NCI-H1417 (cell line): ENCODE measurements at places on chromosomes 13 and 19.

GRCh38 chr19:8566855-8567254, 10.4 kb downstream of the MYO1F start:
- DNase-seq: no peak

DNA sequence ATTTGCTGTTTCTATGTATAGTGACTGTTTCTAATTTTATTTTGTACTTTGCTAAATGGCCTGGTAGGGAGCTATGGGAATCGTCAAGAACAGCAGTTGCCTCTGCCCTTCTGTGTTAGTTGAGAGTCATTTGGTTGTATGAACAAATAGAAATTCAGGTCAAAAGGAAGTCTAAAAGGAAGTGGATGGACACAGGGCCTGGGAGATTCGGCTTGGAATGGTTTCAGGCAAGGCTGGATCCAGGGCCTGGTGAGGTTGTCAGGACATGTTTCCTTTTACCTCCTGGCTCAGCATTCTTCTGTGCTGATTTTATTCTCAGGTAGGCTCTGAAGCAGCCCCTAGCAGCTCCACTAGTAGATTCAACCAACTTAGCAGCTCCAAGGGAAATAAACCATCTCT, 118.9 kb downstream of the SIPA1L3 start:
- DNase-seq: no peak

DNA sequence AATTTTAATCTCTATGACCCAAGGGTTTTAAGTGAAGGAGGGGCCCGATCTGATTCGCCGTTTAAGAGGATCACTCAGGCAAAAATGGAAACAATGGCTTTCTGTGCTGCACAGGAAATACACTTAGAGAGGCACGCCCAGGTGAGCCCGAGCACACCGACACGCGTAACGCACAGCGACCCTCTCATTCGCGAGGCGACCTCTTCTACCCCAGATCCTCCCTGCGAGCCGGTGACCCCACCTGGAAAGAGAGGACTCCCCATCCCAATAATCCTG, 216 bp downstream of the SH2D3A start:
- peak; percentile 72 for DNase-seq

DNA sequence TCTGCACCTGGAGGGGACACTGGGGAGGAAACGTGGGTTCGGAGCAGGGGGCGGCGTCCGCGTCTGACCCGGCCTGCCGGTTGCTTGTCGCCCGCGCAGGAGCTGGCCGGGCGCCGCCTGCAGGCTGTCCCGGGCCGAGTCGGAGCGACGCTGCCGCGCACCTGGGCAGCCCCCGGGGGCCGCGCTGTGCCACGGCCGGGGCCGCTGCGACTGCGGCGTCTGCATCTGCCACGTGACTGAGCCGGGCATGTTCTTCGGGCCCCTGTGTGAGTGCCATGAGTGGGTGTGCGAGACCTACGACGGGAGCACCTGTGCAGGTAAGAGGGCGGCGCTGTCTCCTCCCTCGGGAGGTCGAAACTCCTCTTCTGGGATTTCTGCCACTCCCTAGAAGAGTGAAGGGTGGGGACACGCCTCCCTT, 1.3 kb downstream of the ITGBL1 start:
- DNase-seq: no peak

DNA sequence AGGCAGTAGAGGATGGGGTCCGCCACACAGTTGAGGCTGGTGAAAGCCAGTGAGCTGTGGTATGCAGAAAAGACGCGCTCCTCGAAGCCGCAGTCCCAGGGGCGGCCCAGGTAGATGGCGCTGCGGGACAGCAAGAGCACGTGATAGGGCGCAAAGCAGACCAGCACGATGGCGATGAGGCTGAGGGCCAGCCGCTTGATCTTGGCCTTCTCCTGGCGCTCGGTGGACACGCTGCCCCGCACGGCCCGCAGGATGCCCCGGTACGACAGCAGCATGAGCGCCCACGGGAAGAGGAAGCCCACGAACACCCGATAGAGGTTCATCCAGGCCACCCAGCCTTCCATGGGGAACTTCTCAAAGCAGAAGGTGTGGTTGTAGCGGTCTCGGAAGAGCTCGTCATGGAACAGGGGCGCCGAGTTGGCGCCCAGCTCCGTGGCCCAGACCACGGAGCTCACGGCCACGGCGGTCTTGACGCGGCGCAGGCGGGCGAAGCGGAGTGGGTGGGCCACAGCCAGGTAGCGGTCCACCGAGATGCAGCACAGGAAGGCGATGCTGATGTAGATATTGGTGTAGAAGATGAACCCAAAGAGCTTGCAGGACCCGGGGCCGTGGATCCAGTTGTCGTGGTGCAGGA, 6.5 kb upstream of the OPA3 start:
- peak; percentile 57 for DNase-seq

- no peak for DNase-seq
These were observed 12.3 kb upstream of the ARL11 start for GRCh38 chr13:49615836-49616675.

GRCh38 chr19:924553-925086, 1.2 kb upstream of the ARID3A start:
- no peak for DNase-seq

GRCh38 chr13:19153782-19154450, 27.7 kb downstream of the TUBA3C start:
- no peak for DNase-seq

- peak; percentile 40 for DNase-seq
These were observed 18.8 kb upstream of the EDDM13 start for GRCh38 chr19:56253737-56254136.

GRCh38 chr13:64909184-64909583, 2321.0 kb downstream of the PCDH9 start:
- no peak for DNase-seq

- DNase-seq: no peak
These were observed 406.4 kb downstream of the FGF9 start for GRCh38 chr13:22077205-22077683.

- no peak for DNase-seq
These were observed 110.3 kb downstream of the TUBA3C start for GRCh38 chr13:19071161-19071936.

DNA sequence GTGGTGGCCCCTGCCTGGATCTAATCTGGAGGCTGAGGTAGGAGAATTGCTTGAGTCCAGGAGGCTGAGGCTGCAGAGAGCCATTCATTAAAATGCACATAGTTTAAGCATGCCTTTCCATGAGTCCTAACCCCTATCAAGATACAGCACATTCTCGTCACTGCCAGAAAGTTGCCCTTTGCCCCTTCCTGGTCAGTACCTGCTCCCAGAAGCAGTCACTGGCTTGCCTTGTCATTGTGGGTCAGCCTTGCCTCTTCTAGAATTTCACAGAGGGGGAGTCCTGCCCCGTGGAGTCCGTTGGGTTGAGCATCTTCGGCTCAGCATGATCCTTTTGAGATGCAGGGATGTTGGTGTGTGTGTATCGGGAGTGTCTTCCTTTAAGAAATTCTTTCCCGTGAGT, 10.8 kb downstream of the BICRA start:
- no peak for DNase-seq

- no peak for DNase-seq
These were observed 22.8 kb upstream of the STK24 start for GRCh38 chr13:98599502-98600328.

DNA sequence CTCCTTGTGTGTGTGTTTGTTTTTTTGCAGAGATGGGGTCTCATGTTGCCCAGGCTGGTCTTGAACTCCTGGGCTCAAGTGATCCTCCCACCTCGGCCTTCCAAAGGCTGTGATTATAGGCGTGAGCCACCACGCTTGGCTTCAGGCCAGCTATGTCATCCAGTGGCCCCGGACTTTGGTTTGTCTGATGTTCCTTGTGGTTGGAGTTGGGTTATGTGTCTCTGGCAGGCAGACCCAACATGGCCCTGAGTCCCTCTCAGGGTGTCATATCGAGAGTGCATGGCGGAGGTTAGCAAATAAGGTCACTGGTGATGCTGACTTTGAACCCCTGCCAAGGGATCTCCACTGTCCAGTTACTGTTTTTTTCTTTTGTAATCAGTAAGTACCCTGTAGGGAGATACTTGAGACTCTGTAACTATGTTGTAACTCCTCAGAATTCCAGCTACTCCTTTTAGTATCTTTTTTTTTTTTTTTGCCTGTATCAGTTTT, 37.3 kb downstream of the SMARCA4 start:
- DNase-seq: no peak

- peak; percentile 56 for DNase-seq
These were observed 1191.1 kb upstream of the MIR17HG start for GRCh38 chr13:90156390-90156789.

DNA sequence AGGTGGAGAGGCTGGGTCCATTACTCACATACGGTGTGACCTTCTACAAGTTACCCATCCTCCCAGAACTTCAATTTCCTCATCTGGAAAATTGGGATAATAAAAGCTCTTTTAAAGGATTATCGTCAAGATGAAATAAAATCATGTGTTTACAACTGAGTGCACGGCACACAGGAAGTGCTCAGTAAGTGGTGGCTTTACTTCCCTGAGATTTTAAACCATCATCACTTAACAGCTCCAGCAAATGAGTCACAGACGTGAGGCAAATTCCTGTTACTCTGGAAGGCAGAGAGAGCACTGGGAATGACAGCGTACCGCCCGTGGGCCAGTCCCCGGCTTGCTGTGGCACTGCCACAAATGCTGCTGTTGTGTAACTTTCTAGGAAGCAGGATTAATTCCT, 64.1 kb downstream of the MRPL57 start:
- DNase-seq: no peak

GRCh38 chr13:95471960-95472359, 80.6 kb upstream of the CLDN10 start:
- DNase-seq: no peak

DNA sequence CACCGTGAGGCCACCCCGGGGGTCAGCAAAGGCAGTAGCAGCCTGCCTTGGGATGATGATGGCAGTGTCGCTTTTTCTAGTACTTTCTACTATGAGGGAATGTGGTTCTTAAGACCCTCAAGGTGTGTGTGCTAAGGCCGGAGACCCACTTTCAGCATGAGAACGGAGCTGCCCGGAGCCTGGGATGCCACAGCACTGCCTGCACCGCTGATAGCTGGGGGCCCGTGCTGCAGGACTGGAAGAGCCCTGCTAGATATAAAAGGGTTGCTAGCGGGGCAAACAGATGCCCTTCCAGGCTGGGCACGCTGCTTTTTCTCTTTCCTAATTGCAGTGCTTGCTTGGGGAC, 14.5 kb downstream of the PLIN4 start:
- DNase-seq: no peak

- DNase-seq: peak; percentile 88
These were observed at the start of gene MISP3 for GRCh38 chr19:14072535-14073260. Gene MISP3, plus strand, starts transcription at chr19:14072786. Its CDS starts 524 bp downstream, at chr19:14073310.

GRCh38 chr13:27354379-27354778, 70.0 kb upstream of the GTF3A start:
- DNase-seq: no peak

DNA sequence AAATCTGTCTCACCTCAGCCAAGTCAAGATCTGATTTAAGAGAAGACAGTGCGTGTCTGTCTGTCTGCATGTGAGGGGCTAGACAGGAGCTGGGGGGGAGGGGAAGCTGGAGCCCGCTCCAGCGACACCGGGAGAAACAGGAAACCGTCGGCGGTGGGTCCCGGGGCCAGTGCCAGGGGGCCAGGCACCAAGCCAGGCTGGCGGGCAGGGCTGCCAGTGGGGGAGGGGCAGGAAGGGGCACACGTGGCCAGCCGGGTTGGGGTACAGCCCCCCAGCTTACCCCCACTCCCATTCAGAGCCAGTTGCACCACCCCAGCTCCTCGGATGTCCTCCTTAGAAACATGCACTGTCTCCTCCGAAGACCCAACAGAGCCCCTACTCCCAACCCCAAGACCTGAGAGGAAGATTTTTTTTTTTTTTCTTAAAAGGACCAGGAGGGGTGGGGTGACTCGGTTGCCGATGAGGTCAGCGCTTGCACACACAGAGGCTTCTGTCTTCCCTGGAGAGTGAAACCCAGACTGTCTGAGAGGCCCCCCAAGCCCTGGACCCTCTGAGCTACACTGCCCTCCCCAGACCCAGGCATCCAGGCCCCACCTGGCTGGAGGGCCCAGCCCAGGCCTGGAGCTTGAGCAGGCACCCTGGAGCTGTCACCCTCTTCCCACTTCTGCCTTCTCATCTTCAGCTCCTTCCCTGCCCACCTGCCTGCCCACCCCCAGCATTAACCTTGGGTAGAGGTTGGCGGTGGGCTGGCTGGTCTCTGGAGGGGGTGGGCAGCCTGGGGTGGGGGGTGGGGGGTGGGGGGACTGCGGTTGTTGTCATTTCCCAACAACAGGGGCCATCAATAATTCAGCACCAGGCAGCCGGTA, 4.0 kb downstream of the ERF start:
- no peak for DNase-seq

GRCh38 chr19:3116621-3117020, 19.2 kb upstream of the GNA15 start:
- no peak for DNase-seq

DNA sequence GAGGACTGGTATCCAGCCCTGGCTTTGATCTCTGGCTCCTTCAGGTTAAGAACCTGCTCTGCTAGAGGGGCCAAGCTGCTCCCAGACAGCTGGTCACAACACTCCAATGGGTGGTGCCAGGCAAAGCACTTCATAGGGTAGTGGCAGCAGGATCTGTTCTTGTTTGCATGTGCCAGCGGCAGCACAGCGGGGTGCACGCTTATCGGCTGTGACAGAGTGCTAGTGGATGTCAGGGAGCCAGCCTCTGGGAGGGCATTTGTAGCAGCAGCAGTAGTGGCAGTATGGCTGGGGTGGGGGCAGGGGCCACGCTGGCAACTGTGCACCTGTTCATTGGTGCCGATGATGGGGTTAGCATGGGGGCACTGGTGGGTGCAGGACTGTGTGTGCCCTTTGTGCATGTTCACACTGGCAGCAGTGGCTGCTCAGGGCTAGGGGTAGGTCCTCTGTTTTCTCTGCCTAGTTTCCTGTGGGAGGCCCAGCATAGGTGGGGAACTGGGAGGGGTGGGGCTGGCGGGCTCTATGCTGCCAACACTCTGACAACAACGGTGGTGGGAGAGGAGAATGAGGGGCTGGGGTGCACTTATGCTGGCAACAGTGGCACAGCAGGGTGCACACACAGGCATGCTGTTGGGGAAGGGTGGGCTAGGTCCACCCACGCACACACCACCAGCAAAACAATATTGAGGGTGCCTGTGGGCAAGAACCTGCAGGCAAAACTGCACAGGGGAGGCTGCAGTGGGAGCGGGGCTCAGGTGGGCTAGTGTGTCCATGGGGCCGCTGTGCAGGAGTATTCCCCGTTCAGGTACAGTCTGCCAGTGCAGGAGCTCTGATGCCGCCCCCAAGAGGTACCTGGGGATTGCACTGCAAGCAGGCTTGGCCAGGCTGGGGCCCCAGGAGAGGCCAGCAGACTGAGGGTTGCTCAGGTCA, 19.3 kb downstream of the AP1M1 start:
- peak; percentile 79 for DNase-seq

DNA sequence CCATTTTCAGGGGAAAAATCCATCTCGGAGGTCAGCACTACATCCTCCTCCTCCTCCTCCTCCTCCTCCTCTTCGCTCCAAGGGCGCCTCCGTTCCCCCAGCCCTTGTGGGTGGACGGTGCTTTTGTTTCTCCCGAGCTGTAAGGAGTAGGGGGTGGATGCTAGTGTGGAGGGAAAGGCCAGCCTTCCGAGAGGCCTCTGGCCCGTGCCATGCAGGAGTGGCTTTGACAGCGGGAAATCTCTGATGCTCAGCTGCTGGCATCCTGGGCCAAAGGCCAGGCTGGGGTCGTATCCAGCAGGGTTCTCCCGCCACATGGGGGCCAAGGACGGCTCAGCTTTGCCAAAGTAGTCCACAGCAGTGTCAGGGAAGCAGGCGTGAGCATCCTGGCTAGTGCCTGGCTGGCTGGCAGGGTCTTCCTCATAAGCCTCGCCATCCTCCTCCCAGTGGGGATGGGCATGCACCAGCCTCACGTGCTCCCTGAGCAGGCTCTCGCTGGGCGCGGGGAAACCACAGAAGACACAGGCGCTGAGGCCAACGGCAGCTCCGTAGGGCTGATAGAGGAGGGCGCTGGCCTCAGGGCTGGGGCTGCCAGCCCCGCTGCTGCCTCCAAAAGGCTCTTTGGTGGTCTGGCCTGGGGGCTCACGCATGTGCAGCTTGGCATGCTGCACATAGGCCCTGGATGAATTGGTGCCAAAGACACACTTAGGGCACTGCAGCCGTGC, 10.5 kb downstream of the WIZ start:
- no peak for DNase-seq
